Dorsolateral prefrontal cortex (tissue), 122 donors: ENCODE measurements at places on chromosomes 7 and 10.

DNA sequence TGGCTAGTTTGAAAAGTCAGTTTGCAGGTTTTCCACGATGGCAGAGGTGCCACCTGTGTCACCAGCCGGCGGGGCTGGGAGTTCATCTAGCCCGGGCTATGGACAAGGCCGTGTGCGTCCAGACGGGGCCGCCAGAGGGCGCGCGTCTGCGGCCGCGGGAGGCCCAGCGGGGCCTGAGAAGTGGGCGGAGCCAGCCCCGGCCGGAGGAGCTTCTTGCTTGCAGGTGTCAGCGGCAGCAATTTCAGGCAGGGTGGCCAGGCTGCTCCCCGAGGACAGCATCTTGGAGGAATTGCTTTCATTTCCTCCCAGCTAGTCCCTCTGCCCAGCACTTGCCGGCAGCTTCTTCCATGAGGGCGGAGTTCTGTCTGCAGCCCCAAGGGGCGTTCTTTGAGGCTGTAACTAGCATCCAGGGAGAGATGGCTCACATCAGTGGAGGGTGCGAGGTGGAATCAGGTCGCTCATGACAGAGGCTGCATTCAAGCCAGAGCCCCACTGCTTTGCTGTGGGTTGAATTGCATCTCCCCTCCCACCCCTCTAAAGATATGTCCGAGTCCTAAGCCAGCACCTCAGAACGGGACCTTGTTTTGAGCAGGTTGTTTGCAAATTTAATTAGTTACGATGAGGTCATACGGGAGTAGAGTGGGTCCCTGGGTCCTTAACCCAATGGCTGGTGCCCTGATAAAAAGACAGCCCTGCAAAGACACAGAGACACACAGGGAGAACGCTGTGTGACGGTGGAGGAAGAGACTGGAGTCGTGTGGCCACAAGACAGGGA, 85.9 kb upstream of the MKI67 start:
- peak; percentile 28 for DNase-seq

DNA sequence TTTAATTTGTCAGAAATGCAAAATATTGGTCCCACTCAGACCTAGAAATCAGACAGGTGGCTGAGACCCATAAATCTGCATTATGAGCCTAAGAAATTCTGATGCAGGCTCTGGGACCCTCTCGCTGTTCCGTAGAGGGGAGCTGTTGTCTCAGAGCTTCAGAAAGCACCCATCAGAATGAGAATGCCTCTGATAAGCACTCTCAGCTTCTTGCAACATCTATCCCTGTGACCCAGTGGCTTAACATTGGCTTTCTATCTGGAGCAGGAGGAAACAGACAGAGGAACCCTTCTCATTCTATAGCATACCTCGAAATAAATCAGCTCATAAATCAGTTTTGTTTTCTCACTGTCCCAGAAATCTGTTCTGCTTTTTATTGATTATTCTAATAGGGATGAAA, 184.6 kb upstream of the SP4 start:
- DNase-seq, result no peak

- no peak for DNase-seq
Measured at GRCh38 chr10:79179164-79179956, 110.6 kb downstream of the ZMIZ1 start.

DNA sequence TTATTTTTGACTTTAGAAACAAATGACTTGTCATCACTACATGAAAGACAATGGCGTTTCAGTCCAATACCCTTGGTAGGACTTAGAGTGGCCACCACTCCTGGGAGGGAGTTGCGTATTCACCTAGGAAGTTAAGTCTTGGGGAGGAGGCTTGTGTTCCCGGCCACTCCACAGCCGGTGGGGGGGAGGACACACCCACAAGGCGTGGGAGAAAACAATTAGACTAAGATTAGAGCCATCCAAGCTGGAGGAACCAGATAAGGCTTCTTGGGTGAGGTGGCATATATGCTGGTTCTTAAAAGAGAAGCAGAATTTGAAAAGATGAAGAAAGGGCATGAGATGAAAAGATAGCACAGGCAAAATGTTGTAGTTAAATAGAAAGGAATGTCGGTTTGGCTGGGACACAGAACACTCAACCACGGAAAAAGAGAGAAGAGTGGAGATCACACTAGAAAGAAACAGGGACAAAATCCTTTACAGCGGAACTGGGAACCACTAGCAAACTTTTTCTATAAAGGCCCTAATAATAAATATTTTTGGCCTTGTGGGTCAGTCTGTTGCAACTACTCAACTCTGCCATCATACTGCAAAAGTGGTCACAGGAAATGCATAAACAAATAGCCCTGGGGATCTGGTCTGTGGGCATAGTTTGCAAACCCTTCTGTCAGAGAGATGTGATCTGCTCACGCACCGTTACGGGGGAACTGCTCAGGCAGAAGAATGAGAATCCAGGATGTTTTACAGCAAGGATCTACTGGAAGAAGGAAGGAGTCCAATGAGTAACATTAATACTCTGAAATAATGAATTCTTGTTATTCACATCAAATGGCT, 651.8 kb downstream of the PARD3 start:
- no peak for DNase-seq

GRCh38 chr7:47489624-47490023, 92.3 kb downstream of the TNS3 start:
- no peak for DNase-seq

DNA sequence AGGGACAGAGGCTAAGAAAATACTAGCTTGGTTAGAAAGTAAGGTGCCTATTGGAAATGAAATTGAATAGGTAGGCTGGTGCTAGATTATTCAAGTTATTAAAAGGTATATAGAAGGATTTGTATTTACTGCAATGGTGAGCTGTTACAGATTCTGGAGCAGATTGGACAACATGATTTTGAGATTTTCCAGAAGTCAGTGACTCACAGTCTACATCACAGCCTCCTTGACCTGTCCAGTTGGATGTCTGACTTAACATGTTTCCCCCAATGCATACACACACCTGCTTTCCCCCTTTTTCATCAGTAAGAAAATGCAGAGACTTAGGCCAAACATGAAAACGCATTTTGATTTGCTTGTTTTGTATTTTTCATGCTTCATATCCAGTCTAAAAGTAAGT, 33.4 kb downstream of the STARD3NL start:
- no peak for DNase-seq

- DNase-seq, result no peak
Measured at GRCh38 chr7:136403591-136403990, 426.4 kb upstream of the MTPN start.

GRCh38 chr10:49393757-49394156, 2.1 kb downstream of the DRGX start:
- no peak for DNase-seq

GRCh38 chr10:91123261-91123660, 97.2 kb upstream of the PCGF5 start:
- no peak for DNase-seq

DNA sequence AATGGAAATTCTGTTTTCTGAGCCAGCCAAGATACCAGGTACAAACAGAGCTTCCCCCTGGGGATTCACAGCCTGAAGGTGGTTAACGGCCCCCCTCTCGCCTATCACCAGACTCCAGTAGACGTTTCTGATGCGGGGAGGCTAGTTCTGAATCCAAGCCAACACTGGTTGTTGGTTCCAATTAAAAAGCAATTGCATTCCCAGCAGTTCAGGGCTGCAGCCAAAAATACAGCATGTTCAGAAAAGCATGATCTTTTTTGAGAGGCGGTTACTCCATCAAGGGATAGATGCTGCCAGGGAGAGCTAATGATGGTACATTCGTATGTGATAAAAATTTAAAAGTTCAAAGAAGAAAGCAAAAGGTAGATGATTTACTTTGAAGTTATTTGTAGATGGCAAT, 481.0 kb downstream of the GALNT17 start:
- DNase-seq, result no peak

DNA sequence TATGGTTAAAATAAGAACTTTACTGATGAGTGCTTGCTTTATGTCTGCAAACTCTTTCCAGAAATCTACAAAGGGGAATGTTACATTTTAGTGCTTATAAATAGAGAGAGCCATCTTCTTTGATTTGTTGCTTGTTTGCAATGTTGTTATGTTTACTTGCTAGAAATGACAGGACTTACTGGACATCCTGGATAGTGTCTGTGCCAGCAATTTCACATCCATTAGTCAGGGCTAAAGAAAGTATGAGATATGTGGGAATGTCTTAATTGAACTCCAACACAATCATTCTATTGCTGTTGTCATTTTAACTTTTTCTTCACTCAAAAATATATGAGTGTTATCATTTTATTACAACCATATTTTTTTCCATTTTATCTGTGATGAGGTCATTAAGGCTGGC, 453.2 kb downstream of the TNS3 start:
- DNase-seq, result no peak
